ENCODE measurements at places on chromosomes 2 and 18. TPM values are rescaled to one million over a fixed set of nuclear protein-coding genes. Genes with fewer than 3 reads are reported as not detected.

Gene LRRTM4
- not detected for total RNA-seq

Gene CCDC121
- total RNA-seq, result 0.61 TPM

Gene SMC6
- total RNA-seq, result 12.4 TPM

GRCh38 chr2:133651861-133652260 is 83.6 kb upstream of the NCKAP5 start:
- no peaks in the 10 kb centered on the region for H3K4me1 ChIP-seq
- H3K4me3 ChIP-seq, result no peak overlapping the region
- DNase-seq, result no peak
- H3K27ac ChIP-seq, result no peak overlapping the region
- no peaks in the 10 kb centered on the region for H3K27me3 ChIP-seq

GRCh38 chr2:138213084-138213483 is 248.8 kb downstream of the HNMT start:
- no peaks in the 10 kb centered on the region for H3K36me3 ChIP-seq
- no peak overlapping the region for H3K27ac ChIP-seq
- no peaks in the 10 kb centered on the region for H3K4me1 ChIP-seq

DNA sequence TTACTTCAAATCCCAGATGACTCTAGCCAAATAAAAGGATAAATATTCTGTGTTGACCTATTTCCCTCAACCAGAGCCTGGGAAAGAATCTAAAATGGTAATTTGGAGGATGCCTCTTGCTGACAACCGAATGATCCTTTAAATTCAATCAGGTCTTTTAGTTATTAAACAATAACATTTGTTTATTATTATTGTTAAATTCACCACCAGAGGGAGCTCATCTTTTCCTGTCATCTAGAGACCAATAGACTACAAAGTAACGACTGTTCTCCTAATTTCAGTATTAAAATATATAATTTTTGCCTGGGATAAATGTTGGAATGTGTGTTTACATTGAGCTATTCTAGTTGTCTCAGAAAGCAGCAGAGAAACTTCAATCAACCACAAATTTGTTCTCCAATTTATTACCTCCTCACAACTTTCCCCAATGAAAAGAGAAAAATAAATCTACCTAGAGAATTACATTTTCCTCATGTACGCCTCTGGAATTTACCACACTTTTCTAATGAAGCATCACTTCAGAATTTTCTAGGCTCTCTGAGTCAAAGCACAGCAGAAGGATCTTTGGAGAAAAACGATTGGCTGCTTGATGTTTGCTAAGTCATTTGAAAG is 142.7 kb downstream of the SCG2 start:
- H3K27me3 ChIP-seq, result no peaks in the 10 kb centered on the region
- H3K4me3 ChIP-seq, result no peak overlapping the region
- no peak overlapping the region for H3K27ac ChIP-seq
- H3K4me1 ChIP-seq, result no peaks in the 10 kb centered on the region
- H3K36me3 ChIP-seq, result no peaks in the 10 kb centered on the region

- no peaks in the 10 kb centered on the region for H3K36me3 ChIP-seq
- no peak overlapping the region for H3K4me3 ChIP-seq
- H3K27me3 ChIP-seq, result no peaks in the 10 kb centered on the region
- no peak for DNase-seq
- H3K27ac ChIP-seq, result no peak overlapping the region
These were observed 106.0 kb upstream of the RAB12 start for GRCh38 chr18:8503248-8503647.

DNA sequence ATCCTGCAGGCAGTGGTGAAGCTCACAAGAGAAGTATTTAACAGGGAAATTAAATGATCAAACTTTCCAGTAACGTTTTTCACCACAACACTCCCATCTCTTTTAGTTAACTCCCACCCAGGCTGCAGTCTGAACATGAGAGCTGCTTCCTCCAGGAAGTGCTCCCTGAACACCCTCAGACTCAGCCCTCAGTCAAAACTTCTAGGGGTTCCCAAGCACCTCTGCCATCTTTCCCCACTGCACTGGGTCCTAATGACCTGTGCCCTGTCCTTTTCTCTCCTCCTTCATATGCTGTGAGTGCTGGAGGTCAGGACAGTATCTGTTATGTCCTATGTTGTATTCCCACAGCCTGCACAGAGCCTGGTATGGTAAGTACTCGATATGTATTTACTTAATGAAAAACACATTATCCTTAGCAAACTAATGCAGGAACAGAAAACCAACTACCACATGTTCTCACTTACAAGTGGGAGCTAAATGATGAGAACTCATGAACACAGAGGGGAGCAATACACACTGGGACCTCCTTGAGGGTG is 49.2 kb upstream of the ASPRV1 start:
- no peak overlapping the region for H3K4me3 ChIP-seq
- H3K36me3 ChIP-seq, result no peaks in the 10 kb centered on the region
- H3K4me1 ChIP-seq, result no peaks in the 10 kb centered on the region

DNA sequence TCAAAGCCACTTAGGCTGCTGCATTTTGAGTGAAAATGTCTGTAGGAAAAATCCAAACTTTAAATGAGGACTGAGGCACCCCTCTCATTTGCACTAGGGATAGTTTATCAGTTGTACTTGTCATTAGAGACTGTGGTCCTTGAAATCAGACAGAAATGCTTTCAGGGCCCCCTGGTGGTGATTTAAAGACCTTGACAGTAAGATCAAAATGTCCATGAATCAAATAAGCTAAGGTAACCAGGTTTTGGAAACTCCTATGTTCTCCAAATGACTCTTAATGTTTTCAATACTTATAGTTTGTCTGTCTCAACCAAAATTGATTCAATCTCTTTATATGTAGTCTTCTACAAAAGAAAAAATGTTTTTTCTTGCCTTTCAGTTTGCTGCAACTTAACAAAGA is 28.8 kb upstream of the DDX18 start:
- peaks cover 3% of the 10 kb centered on the region for H3K27me3 ChIP-seq
- H3K36me3 ChIP-seq, result no peaks in the 10 kb centered on the region
- peak; percentile 28 for DNase-seq
- no peak overlapping the region for H3K4me3 ChIP-seq

DNA sequence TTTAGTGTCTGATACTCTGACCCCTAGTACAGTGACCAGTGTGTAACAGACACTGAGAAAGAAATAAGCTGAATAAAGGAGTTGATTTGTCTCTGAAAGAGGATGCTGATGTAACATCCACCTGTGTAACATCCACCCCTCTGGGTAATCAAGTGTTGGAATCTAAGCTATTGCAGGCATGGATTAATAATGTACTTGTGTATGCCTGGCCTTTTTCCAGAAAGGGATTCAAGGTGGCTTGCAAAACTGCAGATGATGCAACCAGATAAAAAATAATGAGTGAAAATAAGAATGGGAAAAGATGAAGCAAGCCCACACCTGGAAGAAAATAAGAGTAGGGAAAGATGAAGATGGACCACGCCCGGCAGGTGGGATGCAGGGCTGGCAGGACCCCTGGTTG is 48.2 kb upstream of the FOXI3 start:
- no peak overlapping the region for H3K27ac ChIP-seq
- no peaks in the 10 kb centered on the region for H3K4me1 ChIP-seq
- no peaks in the 10 kb centered on the region for H3K27me3 ChIP-seq
- DNase-seq, result no peak
- H3K4me3 ChIP-seq, result no peak overlapping the region

- no peak overlapping the region for H3K27ac ChIP-seq
- peak; percentile 56 for DNase-seq
- no peaks in the 10 kb centered on the region for H3K27me3 ChIP-seq
- no peak overlapping the region for H3K4me3 ChIP-seq
These were observed 21.3 kb downstream of the NOL10 start for GRCh38 chr2:10668402-10669012.

- H3K27ac ChIP-seq, result peak overlapping the region; percentile 36
- DNase-seq, result no peak
- H3K4me3 ChIP-seq, result no peak overlapping the region
- H3K36me3 ChIP-seq, result peaks cover 7% of the 10 kb centered on the region
- H3K27me3 ChIP-seq, result no peaks in the 10 kb centered on the region
- H3K4me1 ChIP-seq, result no peaks in the 10 kb centered on the region
These were observed 15.8 kb downstream of the SERTAD2 start for GRCh38 chr2:64637931-64638330.
